ENCODE measurements at places on chromosomes 16 and 17. TPM values are rescaled to one million over a fixed set of nuclear protein-coding genes. Genes with fewer than 3 reads are reported as not detected.

Gene CDRT15L2
- not detected for total RNA-seq

Gene SDK2
- total RNA-seq: 14.8 TPM

Gene OTOP2
- total RNA-seq: not detected

Gene MYCBPAP
- total RNA-seq: 6.6 TPM

Gene RNF43
- total RNA-seq: 3.5 TPM

Gene PMFBP1
- 3.4 TPM for total RNA-seq

DNA sequence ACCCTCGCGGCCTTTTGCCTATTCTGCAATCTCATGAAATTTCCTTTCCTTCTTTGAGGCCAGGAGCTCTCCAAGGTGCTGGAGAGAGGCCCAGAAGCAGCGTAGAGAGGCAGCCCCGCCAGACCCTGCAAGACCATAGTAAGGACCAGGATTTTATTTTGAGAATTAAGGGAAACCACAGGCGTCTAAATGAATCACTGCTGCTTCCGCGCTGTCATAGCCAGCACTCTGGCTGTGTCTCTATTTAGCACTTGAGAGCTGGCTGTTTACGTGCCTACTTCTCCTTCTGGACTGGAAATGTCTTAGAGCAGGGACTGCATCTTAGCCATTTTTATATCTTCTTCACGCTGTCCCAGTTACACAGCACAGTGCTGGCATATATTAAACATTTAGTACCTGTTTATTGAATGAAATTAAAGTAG lies 37.6 kb upstream of the PIRT start:
- H3K4me3 ChIP-seq: no peak overlapping the region
- H3K27ac ChIP-seq: no peak overlapping the region
- H3K4me1 ChIP-seq: no peaks in the 10 kb centered on the region
- H3K36me3 ChIP-seq: peaks cover 13% of the 10 kb centered on the region

DNA sequence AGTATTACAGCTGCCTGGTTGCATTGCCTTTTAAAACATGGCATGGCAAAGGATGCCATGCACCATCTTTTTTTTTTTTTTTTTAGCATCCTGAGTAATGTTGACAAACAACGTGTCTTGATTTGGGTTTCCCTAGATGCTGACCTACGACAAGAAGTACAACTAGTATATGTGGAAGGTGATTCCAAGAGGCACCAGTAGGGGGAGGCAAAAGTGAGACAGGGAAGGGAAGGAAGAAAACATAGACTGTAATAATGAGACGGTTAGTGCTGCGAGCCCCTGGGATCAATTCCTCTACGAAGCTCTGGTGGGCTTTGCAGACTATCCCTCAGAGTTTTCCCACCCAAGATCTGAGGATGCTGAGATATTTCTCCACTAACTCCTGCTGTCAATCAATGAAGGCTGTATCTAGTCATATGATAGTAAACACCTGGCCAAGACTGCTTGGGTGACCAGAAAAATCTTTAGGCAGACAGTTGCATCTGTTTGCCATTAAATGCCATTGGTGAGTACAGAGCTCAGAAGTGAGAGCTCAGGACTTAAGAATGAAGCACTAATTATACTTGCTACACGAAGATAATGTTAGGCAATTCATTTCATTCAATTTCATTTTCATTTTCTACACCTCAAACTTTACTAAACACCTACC lies 458.6 kb upstream of the GOT2 start:
- H3K4me1 ChIP-seq: peaks cover 2% of the 10 kb centered on the region
- no peaks in the 10 kb centered on the region for H3K36me3 ChIP-seq
- H3K27me3 ChIP-seq: no peaks in the 10 kb centered on the region

GRCh38 chr16:88857728-88858339 lies 907 bp downstream of the TRAPPC2L start:
- no peaks in the 10 kb centered on the region for H3K27me3 ChIP-seq
- H3K4me3 ChIP-seq: peak overlapping the region; percentile 99
- H3K36me3 ChIP-seq: peaks cover 27% of the 10 kb centered on the region

- no peaks in the 10 kb centered on the region for H3K27me3 ChIP-seq
- no peak overlapping the region for H3K27ac ChIP-seq
- H3K4me1 ChIP-seq: no peaks in the 10 kb centered on the region
- H3K4me3 ChIP-seq: no peak overlapping the region
- DNase-seq: no peak
- H3K36me3 ChIP-seq: no peaks in the 10 kb centered on the region
Observed at GRCh38 chr17:74042744-74043486, 160.6 kb upstream of the RPL38 start.

GRCh38 chr16:20875355-20875650 lies 24.9 kb downstream of the DCUN1D3 start:
- H3K36me3 ChIP-seq: no peaks in the 10 kb centered on the region
- H3K4me3 ChIP-seq: no peak overlapping the region
- peak overlapping the region; percentile 46 for H3K27ac ChIP-seq
- no peak for DNase-seq
- H3K27me3 ChIP-seq: no peaks in the 10 kb centered on the region
- peaks cover 48% of the 10 kb centered on the region for H3K4me1 ChIP-seq

GRCh38 chr16:3519581-3519980 lies 18.8 kb downstream of the CLUAP1 start:
- H3K4me1 ChIP-seq: peaks cover 2% of the 10 kb centered on the region
- H3K27me3 ChIP-seq: no peaks in the 10 kb centered on the region
- peaks cover 24% of the 10 kb centered on the region for H3K36me3 ChIP-seq
- no peak overlapping the region for H3K4me3 ChIP-seq
- no peak for DNase-seq
- H3K27ac ChIP-seq: no peak overlapping the region

GRCh38 chr16:11977376-11978041 lies 975 bp downstream of the SNX29 start:
- peak overlapping the region; percentile 10 for H3K27ac ChIP-seq
- no peak for DNase-seq
- peaks cover 22% of the 10 kb centered on the region for H3K4me1 ChIP-seq
- H3K36me3 ChIP-seq: no peaks in the 10 kb centered on the region
- no peaks in the 10 kb centered on the region for H3K27me3 ChIP-seq

- peaks cover 6% of the 10 kb centered on the region for H3K4me1 ChIP-seq
- no peaks in the 10 kb centered on the region for H3K36me3 ChIP-seq
- H3K27me3 ChIP-seq: no peaks in the 10 kb centered on the region
- DNase-seq: no peak
- no peak overlapping the region for H3K27ac ChIP-seq
- H3K4me3 ChIP-seq: no peak overlapping the region
Observed at GRCh38 chr17:43457362-43457692, 26.4 kb upstream of the DHX8 start.

GRCh38 chr16:61002479-61003204 lies 1033.6 kb downstream of the CDH8 start:
- H3K27ac ChIP-seq: no peak overlapping the region
- H3K4me1 ChIP-seq: no peaks in the 10 kb centered on the region
- H3K4me3 ChIP-seq: no peak overlapping the region
- no peaks in the 10 kb centered on the region for H3K36me3 ChIP-seq

GRCh38 chr17:7676533-7676932 lies 10.8 kb downstream of the TP53 start:
- H3K36me3 ChIP-seq: peaks cover 37% of the 10 kb centered on the region
- peak; percentile 50 for DNase-seq
- peak overlapping the region; percentile 98 for H3K27ac ChIP-seq
- peaks cover 46% of the 10 kb centered on the region for H3K4me1 ChIP-seq
- no peaks in the 10 kb centered on the region for H3K27me3 ChIP-seq
